ENCODE measurements at places on chromosomes 5 and 9.

GRCh38 chr5:132354381-132355139 is 14.9 kb upstream of the SLC22A5 start:
- no peak for DNase-seq

DNA sequence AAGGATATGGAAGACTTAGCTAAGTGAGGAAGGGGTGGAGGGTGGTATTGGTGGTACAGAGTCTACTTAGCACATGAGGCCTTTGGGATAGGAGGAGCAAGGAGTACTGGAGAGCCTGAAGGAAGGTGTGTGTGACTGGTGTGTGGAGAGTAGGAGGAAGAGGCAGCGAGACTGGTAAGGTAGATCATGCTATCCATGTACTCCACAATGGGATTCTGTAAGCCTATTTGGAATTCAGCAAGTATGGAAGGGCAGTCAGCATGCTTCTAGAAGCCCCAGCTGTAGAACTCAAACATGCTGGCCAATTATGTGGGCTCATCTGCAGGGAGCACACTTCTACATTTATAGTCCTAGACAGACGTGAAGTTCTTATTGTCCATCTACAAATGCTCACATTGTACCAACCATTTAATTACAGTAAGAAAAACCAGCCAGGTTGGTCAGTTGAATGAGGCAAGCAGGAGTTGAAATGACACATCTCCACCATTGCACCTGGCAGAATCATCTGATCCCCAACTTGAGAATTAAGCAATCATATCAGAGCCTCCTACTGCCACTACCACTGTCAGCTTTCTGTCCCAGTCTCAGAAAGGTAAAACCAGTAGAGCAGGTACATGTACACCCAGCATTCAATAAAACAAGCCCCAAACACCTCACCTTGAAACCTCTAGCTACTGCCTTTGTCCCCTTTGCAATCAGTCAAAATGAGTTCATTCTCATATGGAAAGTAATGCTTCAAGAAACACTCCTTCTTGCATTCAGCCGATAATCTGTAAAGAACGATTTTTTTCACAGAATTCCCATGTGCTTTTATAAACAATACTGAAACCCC is 60.9 kb upstream of the GLRX start:
- no peak for DNase-seq

GRCh38 chr5:111528056-111528455 is 15.7 kb upstream of the STARD4 start:
- DNase-seq: no peak

DNA sequence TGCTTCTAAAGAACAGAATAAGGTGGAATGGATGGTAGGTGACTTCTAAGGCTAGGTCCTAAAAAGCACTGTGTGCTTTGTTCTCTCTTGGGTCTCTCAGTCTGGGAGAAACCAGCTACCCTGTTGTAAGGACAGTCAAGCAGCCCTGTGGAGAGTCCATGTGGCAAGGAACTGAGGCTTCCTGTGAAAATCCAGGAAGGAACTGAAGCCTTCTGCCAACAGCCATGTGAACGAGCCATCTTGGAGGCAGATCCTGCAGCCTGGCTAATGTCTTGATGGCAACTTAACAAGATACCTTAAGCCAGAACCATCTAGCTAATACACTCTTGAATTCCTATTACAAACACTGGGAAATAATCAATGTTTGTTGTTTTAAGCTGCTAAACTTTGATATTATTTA is 100.1 kb upstream of the PCA3 start:
- DNase-seq: no peak

- no peak for DNase-seq
Measured at GRCh38 chr5:157282150-157282549, 16.2 kb downstream of the CYFIP2 start.

- no peak for DNase-seq
Measured at GRCh38 chr5:154483654-154484392, 5.8 kb upstream of the HAND1 start.

DNA sequence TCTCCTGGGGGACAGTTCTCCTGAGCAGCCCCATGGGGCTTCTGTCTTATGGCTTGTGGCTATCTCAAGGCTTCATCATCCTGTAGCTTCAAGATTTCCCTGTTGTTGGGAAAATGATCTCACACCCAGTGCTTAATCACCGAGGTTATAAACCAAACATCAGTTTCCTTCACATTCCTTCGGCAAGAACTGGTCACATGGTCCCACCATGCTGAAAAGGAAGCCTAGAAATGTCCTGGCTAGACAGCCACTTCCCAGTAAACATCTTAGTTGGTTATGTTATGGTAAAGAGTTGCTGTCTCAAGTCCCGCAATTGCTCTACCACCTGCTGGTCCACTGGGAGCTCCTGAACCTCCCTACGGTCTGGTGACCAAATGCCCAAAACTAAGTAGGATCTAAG is 66.0 kb downstream of the RAB3C start:
- DNase-seq: no peak

- no peak for DNase-seq
Measured at GRCh38 chr9:96015876-96016686, 140.6 kb downstream of the ERCC6L2 start.

DNA sequence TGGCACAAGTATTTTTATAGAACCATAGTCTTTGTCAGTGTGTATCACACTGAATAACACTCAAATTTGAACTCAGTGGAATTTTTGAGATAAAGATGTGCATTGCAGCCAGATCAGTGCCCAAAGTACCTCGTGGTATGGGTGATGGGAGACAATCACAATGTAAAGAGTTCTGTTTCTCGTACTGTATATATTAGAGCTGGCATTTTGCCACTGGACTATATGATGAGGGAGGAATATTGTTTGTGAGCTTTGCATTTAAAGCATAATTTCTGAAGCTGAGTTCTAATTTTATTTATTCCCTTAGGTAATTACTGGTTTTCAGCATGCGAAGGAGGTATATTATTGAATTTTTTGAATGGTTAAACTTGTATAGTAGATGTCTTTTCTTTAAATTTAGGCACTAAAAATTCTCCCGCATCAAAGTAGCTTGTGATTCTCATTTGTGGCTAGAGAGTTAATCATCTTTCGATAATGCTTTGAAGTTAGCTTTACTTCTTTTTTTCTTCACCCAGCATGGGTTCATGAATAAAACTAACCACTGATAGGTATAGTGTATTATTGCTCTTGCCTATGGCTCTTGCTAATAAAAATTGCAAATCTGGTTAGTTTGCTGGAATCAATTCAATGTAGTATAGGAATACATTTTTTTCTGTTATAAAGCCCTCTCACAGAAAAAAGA is 43.1 kb downstream of the PAM start:
- DNase-seq: no peak

DNA sequence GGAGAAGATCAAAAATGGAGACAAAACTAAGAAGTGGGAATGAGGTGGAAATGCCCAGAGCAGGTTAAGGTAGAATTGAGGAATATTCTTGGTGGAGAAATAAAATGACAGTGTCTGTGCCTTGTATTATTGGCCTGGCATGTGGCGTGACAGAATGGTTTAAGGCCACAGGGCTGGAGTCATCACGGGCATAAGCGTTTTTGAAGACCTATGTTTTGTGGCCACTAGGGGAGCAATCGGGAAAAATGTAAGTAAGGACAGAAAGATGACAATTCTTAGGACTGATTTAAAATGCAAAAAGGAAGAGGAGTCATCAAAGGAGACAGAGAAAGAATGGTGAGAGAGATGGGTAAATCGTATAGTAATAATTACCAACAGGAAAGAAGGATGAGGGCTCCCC is 72.2 kb upstream of the EPB41L4A start:
- DNase-seq: no peak

DNA sequence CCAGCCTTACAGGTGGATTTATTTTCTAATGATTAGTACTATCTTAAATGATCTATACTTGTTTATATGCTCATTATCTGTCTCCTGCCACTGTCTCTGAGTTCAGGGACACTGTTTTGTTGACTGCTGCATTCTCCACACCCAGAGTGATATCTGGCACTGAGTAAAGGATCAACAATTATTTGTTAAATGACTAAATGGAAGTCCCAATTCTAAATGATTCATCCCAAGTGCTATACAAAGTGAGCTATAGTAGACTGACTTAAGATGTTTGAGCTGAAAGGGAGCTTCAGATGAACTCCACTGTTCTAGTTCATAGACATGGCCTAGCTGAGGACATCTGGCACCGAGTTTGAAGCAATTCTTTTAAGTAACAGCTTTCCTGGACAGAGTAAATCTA is 40.5 kb downstream of the ITGA2 start:
- no peak for DNase-seq

- DNase-seq: no peak
Measured at GRCh38 chr5:59758566-59758965, 135.0 kb downstream of the PDE4D start.

GRCh38 chr9:33202018-33202417 is 34.9 kb upstream of the B4GALT1 start:
- DNase-seq: no peak

DNA sequence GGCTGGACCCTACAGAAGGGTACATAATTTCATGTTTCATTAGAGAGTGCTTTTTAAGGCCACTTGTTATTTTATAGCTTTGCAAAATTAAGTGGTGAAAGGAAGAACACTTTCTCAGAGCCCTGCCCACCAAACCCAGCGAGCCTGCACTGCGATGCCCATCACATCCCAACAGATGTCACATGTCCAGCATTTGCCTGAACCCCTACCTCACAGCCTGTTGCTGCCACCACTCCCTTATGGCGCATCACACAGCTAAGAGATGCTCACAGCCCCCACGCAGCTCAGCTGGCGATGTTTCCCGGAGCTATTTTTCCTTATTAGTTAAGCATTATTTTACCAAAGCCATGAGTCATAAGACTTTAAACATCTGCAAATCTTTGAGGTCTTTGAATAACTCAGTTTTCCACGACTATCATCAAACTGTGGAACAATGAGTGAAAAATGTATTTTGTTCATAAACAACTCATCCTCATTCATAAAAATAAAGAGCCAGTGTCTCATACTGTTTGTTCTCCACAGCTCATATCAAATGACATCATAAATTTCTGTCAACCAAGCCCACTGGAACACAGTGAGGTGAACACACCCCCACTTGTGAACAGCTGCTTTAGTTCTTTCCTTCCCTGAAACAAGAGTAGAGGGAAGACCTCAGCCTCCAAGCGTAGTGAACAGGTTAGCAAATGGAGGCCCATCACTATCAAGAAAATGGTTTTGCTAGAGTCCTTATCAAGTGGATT is 104.9 kb downstream of the SYK start:
- DNase-seq: no peak

DNA sequence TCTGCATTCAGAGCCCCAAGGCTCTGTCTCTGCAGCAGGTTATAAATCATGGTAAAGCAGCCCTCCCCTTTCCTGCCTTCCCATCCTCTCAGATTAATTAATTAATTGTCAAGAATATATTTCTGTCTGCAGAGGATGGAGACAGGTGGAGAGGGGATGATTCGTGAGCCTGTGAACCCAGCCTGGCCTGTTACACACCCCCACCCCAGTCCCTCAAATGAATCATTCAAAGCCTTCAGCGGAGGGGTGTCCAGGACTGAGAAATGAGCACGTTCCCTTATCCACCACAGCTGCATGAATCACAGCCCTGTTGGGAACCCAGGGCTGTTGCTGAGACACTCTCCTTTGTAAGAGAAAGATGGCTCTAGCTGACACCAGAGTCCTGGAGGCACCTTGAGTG is 56.0 kb downstream of the NIPAL4 start:
- DNase-seq: no peak

DNA sequence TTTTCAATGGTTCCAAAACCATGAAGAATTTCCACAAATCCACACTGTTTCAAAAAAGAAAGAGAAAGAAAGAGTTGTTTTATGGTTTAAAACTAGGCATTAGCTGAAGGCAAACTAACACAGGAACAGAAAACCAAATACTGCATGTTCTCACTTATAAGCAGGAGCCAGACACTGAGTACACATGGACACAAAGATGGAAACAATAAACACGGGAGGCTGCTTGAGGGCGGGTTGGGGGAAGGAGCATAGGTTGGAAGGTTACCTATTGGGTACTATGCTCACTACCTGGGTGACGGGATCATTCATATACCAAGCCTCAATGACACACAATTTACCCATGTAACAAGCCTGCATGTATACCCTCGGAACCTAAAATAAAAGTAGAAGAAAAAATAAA is 45.0 kb downstream of the SEMA6A start:
- no peak for DNase-seq

DNA sequence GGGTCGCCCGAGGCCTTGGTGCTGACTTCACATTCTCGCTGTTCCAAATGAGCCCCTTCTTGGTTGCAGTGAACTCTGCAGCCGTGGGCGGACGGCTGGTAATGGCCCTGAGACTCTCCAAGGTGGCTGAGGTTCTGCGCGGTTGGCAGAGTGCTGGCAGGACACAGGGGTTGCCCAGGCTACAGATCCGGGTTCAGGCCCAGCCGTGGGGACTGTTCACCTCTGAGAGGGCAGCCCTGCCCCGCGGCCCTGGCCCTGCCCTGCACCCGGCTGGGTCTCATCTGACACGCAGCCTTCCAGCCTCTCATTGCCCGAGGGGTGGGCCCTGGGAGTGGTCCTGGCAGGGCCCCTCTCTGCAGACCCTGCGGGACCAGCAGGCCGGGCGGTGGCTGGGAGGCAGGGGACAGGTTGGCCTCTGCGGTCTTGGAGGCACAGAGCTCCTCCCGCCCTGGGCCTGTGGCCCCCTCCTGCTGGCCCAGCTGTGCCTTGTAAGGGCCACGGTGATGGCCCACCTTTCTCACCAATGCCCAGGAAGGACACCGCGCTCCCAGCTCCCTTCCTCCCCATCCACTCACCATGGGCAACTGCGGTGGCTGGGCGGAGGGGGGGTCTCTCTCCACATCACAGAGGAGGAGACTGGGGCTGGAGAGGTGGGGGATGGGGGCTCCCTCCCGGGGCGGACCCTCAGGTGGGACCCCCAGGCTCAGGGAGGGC is 51.6 kb downstream of the AHRR start:
- no peak for DNase-seq
